ENCODE measurements at places on chromosomes 1 and 21.
A peak's percentile ranks its signal among the peaks of the same experiment; 100 is the strongest.

DNA sequence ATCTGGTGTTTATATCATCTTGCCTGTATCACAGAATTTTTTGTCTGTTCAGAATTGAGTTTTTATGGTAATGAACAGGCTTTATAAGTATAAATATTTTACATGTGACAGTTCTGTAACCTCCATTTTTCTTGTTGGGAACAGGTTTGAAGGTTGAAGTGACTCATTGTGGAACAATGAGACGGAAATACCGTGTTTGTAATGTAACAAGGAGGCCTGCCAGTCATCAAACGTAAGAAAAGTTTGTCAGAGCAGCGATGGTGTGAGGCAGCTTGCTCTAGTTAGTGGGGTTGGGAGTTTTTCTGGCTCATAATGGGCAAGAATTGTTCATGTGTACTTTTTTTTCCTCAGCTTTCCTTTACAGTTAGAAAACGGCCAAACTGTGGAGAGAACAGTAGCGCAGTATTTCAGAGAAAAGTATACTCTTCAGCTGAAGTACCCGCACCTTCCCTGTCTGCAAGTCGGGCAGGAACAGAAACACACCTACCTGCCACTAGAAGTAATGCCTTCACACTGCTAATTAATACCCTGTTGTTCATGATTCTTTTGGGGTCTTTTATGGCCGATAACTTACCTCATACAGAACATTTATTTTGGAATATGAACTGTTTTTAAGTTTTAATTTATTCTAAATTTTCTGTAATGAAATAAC is 75.2 kb upstream of the TEKT2 start:
- DNase-seq = no peak

DNA sequence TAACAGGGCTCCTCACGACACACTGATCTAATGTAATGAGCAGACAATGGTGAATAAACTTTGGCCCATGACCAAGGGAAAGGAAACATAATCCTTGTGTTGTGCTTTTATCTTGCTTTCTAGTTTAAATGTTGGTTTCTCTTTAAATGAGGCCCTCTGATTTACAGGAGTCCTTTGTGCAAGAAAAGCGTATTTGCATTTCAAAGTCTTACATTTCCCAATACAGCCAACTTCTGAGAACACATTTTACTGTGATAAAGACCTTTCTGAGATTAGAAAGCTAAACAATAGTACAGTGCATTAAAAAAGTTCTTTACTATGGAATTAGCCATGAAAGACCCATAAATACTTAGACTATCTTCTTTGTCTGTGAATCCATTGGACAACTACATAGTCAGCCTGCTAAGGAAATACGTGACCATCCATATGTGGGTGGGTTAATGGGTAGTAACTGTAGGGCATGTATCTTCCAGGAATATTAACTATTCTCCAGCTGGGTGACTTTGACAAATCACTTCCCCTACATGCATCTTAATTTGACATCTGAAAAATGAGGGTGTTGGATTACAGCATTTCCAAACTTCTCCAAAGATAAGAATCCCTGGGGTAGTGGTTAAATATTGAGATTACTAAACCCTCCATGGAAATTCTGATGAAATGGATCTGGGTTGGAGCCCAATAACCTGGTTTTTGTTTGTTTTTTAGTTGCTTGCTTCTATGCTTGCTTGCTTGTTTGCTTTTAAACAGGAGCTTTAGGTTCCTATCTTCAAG is 50.3 kb upstream of the USP1 start:
- no peak for DNase-seq

DNA sequence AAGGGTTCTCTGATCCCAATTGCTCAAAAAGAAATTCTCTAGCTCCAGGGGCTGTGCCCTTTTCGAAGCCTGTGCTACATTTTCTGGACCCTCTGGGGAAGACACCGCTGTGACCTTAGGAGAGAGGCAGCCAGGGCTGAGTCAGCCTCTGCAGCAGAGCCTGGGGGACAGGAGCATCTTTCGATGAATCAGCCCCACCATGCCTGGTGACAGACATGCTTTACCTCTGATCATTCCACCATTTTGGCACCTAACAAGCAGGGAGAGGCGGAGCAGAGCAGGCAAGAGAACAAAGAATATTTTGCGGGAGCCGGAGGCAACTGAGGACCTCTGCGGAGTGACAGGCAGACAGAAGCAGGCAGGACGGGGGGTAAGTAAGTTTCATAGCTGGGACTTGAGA is 84.9 kb downstream of the VWA5B1 start:
- no peak for DNase-seq

GRCh38 chr1:226110249-226111097 is 48.0 kb downstream of the H3-3A start:
- peak; percentile 82 for DNase-seq

- DNase-seq = no peak
Observed at GRCh38 chr1:247085310-247085709, 6.7 kb upstream of the ZNF670 start.

GRCh38 chr21:33396436-33396835 is 6.8 kb upstream of the IFNGR2 start:
- no peak for DNase-seq

DNA sequence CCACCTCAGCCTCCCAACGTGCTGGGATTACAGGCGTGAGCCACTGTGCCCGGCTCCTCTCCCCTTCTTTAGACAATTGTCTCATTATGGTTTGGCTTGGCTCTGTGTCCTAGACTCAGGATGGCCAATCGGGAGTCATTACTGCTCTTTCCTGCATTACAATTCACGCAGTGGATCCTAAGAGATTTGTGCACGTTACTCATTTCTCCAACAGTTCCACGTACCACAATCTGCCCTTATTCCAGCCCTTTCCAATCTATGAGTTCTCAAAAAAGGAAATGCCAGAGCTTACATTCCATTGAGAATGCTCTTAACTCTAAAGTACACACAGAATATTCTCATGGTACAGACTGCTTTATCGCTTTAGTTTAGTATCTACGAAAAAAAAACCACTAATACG is 357.0 kb downstream of the GPATCH2 start:
- DNase-seq = no peak

GRCh38 chr21:29296446-29296845 is 2.3 kb upstream of the BACH1 start:
- no peak for DNase-seq

GRCh38 chr1:243621973-243622372 is 228.1 kb downstream of the AKT3 start:
- DNase-seq = no peak

GRCh38 chr1:25544819-25545218 is 1.4 kb downstream of the LDLRAP1 start:
- DNase-seq = no peak

DNA sequence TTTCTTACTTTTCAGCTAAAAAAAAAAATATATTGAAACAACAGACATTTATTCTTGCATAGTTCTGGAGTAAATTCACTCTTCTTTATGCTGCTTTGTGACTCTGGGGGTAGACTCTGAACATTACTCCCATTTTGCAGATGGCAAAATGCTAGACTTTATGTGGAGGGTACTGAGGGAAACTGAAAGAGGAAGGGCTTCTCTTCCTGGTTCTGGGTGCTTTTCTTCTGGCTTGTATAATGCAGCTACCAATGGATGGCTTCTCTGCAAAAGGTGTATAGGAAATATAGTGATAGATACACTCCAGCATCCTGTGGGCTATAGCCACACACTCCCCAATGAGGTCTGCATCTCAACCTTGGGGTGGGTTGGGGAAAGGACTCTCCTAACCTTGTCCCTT is 19.7 kb upstream of the ZBTB40 start:
- DNase-seq = no peak

- DNase-seq = no peak
Observed at GRCh38 chr1:48472638-48473037, 634 bp upstream of the SPATA6 start.

- no peak for DNase-seq
Observed at GRCh38 chr1:180796897-180797640, 115.6 kb upstream of the KIAA1614 start.

GRCh38 chr1:202852163-202852904 is 36.6 kb downstream of the RABIF start:
- peak; percentile 79 for DNase-seq

GRCh38 chr1:12572522-12572921 is 45.5 kb downstream of the DHRS3 start:
- no peak for DNase-seq

- peak; percentile 52 for DNase-seq
Observed at GRCh38 chr1:93707956-93708355, 26.3 kb upstream of the BCAR3 start.

DNA sequence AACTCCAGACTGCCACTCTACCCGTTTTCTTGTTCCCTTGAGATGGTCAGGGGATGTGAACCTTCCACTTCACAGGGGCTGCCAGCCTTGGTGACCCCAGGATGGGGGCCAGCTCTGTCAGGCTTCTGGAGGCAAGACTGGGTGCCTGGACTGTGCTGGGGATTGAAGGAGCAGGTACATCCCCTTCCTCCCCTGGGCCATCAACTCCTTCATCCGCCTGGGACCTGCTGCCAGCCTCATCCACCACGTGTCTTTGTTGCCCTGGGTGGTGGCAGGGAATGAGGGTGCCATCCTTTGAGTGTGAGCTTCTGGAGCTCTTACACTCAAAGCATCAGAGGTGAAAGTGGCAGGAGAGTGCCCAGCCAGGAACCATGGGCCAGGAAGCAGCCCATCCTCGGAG is 139.6 kb downstream of the IGSF21 start:
- no peak for DNase-seq

- no peak for DNase-seq
Observed at GRCh38 chr1:90434460-90434859, 282.6 kb downstream of the BARHL2 start.

DNA sequence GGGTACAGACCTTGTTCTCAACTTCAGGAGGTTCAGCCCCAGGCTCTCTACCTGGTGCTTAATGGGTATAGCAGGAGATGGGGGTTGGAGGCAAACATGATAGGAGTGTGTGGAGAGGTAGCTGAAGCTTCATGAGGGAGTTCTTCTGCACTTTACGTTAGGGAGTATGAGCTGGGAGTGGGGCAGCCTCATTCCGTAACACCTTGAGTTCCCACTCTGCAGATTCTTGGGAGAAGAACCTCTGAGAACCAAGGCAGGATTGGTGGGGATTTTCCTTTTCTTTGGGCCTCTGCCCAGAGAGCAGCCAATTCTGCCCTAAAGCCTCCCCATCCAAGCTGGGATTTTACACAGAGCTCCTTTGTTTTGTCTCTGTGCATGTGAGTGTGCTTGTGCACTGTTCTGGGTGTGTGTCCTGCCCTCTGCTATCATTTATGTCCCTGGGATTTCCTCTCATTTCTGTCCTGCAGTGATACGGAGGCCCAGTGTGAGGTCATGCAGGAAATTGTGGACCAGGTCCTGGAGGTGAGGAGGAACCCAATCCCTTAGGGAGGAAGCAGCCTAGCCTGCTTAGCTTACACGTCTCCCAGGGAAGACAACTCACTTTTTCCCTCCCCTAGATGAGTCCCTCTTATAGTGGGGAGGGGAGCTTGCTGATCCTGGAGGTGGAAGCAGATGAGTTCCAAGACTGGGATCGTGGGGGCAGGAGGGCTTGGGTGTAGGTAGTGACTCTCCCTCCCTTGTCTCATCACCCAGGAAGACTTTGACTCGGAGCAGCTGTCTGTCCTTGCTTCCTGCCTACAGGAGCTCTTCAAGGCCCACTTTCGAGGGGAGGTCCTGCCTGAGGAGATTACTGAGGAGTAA is 11.6 kb upstream of the SLC27A3 start:
- no peak for DNase-seq

DNA sequence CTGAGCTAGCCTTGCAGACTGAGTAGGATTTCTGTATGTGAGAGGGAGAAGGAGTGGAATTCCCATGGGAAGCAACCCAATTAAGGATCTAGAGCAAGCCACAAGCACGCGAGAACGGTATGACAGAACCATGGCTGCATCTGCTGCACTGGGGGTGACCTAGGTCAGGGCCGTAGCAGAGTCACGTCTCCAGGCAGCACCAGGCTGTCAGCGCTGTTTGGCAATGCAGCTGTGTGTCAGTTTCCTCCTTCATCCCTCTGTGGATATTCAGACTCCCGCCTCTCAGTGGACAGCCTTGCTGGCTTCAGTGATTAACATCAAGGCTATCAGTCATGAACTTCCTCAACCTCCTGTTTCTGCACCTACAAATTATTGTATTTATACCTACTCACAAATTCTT is 118.1 kb upstream of the PPP2R5A start:
- peak; percentile 86 for DNase-seq

- DNase-seq = no peak
Observed at GRCh38 chr1:95115708-95116137, 1.4 kb upstream of the TLCD4 start.

- no peak for DNase-seq
Observed at GRCh38 chr1:198939956-198940355, 301.1 kb downstream of the PTPRC start.

GRCh38 chr1:110967256-110967655 is 3.5 kb upstream of the LRIF1 start:
- DNase-seq = no peak

DNA sequence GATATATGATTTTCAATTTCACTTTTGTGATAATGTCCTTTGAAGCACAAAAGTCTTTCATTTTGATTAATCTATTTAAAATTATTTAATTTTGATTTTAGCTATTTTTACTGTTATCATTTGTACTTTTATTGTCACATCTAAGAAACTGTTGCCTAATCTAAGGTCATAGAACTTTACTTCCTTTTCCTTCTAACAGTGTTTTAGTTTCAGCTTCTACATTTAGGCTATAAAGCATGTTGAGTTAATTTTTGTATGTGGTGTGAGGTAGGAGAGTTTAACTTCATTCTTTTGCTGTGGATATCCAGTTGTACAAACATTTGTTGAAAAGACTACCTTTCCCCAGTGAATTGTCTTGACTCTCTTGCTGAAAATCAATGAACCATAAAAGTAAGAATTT is 204.5 kb downstream of the TM2D1 start:
- peak; percentile 57 for DNase-seq

All from inflammatory macrophage (primary cell).